ENCODE measurements at places on chromosomes 16 and 17.

DNA sequence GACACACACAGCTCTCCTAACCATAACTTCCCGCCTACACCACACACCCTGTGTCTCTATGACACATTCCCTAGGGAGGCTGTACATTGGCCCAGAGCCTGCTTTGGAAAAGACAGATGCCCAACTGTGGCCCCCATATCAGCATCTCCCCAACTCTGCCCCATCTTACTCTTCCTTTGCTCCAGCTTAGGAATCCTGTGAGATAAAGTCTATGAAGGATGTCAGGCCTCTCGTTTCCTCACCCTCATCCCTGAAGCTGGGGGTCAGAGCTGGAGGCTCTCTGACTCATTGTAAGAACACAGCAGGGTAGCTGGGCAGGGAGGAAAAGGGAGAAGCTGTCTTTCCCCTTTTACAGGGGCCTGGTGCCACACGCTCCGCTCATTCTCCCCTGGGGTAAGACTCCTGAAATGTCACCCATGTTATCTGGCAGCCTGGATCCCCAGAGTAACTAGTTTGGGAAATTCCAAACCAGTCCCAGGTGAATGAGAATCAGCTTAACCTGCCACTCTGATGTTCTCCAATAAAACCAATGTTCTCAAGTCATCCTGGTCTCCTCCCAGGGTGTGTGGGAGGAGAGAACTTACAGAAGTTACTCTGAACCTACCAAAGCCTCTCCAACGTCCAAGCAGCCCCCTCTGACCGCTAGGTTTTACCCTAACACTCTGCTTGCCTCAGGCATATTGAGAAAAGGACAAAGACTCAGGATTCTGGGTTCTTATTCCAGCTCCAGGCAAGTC lies 2.8 kb downstream of the RAPGEFL1 start:
- DNase-seq, result no peak

DNA sequence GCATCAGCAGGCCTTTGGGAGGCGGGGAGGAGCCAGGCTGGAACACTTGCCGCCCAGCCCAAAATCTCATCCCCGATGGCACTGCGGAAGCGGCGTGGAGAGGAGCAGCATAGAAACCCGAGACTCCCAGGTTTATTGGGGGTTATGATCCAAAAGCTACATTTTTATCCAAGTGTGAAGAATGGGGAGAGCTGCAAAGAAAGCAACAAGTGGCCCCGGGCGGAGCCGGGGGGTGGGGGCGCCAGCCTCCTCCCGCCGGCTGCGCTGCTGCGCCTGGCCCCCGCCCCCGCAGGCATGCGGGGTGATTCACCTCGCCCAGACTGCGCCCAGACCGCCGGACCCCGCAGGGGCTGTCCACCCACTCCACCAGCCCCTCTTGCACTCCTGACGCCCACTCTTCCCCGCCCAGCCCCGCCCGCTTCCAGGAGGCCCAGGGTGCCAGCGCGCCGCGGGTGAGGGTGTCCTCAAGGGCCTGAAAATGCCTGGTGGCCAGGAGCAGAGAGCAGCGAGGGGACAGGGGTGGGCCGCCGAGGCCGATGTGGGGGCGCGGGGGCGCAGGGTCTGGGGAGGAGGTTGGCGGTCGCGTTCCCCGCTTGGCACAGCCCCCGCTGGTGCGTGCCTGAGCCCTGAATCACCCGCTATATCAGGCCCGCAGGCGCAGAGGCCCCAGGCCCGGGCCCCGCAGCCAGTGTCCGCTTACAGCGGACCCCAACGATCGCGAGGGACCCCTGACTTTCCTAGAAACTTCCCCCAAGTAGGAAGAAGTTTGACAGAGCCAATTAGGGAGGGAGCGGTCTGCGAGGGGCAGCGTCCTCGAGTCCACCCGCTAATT lies 1.3 kb downstream of the CAVIN1 start:
- DNase-seq, result no peak

DNA sequence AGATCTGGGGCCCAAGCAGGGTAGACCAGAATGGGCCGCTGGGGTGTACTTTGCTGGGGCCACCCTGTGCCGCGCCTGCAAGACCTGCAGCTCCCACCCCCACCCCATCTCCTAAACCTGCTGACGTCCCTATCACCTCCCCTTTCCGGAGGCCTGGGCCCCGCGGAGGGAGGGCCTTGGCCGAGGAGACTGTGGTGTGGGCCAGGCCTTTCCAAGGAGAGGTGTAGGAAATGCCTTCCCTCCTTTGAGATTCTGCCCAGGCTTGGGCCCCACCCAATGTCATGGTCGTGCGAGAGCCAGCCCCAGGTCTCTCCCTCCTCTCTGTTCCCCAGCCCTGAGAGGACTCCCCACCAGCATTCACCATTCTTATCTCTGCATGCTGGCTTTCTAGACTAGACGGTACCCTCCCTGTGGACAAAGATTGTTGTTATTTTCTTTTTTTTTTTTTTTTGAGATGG lies 3.9 kb upstream of the WFIKKN2 start:
- DNase-seq, result no peak

- DNase-seq, result no peak
These were observed 42.5 kb downstream of the ERN1 start for GRCh38 chr17:64087252-64088005.

DNA sequence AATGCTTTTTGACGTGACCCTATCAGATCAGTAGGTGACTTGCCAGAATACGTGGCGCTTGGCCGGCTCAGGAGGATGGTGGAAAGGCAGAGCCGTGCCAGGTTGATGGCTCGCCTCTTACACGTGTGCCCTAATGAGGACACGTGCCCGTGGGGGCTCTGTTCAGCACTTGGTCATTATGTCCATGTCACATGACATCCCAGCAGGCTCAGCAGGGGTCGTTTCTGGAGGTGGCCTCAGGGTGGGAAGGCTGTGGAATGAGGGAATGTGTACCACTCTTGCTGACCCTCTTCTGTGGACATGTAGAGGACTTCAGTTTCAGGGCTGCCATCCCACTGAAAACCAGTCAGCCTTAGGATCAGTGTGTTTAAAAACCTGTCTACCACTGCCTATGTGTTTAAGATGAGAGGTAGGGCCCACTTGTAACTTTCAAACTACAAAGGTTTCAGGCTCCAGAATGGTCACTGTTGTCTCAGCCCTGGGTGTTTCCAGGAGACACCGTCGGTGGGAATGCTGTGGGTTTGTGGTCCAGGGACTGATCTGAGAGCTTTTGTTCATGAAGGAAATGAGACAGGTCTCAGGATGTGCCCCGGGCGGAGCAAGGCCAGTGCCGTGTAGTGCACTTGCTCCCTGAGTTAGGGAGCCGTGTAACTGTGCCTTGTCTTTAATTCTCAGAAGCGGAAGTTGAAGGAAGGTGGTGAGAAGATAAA lies 12.1 kb downstream of the UBN1 start:
- DNase-seq, result no peak

- DNase-seq, result no peak
These were observed 27.2 kb downstream of the CDR2 start for GRCh38 chr16:22347100-22347820.

- no peak for DNase-seq
These were observed 224.9 kb downstream of the HS3ST3B1 start for GRCh38 chr17:14525551-14526455.

DNA sequence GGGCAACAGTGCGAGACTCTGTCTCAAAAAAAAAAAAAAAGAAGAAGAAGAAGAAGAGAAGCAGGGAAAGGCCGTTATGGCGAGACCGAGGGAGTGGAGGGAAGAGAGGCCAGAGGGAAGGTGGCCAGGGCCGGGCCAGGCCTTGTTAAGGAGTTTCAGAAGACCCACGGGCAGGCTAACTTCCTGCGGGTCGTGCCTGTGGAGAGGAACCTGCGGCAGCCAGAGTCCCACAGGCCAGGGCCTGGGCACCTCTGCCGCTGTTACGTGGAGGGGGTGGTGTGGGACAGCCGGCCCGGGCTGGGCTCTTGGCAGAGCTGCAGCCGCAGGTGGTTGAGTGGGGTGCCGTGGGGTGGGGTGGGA lies 5.4 kb downstream of the WDR81 start:
- DNase-seq, result no peak

DNA sequence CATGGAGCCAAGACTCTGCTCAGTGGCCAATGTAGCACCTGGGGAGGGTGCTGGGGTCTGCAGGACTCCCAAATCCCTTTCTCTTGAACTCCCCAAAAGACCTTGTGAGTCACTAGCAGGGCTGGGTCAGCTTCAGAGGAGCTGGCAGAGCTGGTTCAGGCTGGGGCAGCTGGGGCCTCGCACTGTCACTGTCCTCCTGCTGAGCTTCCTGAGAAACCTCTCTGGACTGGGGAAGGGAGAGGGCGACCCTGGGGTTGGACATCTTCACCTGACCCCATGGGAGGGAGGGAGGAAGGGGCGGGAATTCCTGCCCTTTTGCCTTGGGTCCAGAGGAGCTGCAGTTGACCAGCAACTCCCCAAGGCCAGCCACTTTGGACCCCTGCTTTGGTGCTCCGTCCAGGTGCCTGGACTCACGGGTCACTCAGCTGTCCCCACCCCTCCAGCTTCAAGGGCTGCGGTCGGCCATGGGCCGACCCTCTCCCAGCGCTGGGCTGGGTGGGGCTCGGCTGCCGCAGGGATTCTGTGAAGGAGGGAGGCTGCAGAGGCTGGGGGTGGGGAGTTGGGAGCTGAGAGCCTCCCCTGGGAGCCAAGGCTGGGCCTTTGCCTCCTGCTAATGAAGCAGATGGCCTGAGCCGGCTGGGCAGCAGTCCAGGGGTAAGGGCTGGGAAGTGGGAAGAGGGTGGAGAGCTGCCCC lies 9.2 kb downstream of the FMNL1 start:
- DNase-seq, result no peak

- DNase-seq, result no peak
These were observed 10.4 kb downstream of the GALK1 start for GRCh38 chr17:75754378-75755204.

- no peak for DNase-seq
These were observed 1.9 kb upstream of the TLE7 start for GRCh38 chr16:71443714-71444113.

DNA sequence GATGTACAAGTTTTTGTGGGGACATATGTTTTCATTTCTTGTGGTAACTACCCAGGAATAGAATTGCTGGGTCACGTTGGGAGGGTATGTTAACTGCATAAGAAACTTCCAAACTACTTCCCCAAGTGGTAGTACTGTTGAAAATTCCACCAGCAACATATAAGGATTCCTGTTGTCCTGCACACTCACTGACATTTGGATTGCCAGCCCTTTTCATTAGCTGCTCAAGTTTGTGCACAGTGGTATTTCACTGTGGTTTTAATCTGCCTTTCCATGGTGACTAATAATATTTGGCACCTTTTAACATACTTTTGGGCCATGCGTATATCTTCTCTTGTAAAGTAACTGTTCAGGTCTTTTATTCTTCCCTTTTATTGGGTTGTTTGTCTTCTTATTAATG lies 103.3 kb downstream of the GNAO1 start:
- no peak for DNase-seq

GRCh38 chr17:74883241-74883745 lies 10.1 kb downstream of the FADS6 start:
- no peak for DNase-seq

DNA sequence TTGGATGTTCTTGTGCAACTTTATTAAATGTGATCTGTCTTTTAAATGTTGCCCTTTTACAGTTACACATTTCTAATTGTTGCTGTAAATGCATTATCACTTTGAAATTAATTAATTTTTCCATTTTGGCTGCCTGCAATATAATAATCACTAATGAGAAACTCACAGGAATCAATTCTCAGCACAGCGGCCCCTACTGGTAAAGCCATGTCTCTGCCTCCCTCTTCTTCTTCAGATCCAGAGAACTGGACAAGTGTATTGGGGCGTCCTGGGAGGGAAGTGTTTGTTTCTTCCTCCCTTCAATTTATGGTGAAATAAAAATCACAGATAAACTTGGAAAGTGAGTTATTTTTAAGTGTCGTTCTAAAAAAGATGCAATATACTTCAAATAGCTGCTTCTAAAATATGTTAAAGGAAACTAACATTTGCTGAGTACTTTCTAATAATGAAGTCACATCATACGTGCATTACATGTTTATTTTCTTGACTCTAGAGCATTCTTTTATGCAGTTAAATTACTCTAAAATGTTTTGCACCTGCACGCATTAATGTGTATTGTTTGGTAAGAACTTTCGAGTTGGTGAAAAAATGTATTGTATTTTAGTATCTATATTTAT lies 338.0 kb downstream of the WWOX start:
- no peak for DNase-seq

DNA sequence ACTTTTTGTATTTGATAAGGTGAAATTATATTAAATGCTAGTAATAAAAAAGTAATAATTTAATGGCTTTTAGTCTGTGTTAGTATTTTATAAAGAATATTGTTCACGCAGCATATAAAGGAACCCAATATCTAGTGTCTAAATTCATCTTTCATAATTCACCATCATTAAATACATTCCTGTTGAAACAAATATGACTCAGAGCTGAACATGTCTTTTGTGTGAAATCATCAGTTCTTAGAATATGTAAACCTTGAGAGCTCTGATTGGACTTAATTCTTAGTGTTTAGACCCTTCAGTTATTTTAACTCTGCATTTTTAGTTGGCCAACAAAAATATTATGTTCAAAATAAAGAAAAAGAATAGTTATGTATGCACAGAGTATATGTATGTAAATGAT lies 71.8 kb downstream of the ABHD15 start:
- DNase-seq, result no peak

GRCh38 chr16:19437280-19437679 lies 19.6 kb downstream of the TMC5 start:
- DNase-seq, result no peak

DNA sequence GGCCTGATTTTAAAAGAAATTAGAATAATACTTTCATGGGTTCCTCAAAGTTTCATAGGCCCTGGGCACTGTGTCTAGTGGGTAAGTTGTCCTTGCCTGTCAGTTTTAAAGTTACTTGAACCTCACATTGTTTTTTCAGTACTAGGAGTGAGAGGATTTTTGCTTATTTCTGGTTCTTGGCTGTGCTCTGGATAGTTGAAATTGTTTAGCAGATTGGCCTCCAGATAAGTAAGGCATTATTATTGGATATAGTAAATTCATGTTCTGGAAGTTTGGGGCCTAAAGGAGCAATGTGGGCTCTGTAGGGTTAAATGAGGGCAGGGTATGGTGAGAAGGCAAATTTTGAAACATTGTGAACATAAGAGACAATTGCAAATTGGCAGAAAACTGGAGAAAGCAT lies 78.5 kb downstream of the WNT3 start:
- DNase-seq, result no peak

- no peak for DNase-seq
These were observed 51.6 kb downstream of the ACTG1 start for GRCh38 chr17:81460856-81461460.

DNA sequence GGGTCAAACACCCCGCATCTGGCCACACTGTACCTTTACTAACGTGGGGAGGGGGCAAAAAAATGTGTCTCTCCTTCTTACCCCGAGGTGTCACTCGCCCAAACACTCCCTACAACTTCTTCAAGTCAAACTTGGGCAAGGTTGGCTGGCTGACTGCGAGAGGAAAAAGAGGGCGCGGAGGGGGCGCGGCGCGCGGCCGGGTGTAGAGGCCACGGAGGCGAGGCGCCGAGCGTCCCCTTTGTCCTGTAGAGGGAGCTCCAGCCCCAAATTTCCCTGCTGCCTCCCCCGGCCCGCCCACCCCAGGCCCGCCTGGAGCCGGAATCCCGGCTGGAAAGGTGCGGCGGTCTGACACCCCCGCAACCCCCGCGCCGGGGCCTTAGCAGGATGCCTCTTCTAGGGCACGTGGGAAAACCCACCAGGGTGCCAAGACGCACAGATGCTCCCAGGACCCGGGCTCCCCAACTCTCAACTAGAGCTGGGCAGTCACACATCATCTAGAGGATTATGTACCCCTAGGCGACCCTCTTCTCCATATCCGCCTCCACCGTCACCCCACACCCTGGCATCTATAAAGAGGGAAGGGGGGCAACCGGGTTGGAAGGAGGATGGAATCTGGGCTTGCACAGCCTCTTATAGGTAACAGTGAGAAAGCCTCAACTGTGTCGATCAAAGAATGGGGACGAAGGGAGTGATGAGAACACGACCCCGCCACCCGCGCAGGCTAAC lies 4.2 kb downstream of the IRX3 start:
- no peak for DNase-seq

- no peak for DNase-seq
These were observed 46.3 kb downstream of the CYB5D2 start for GRCh38 chr17:4189280-4189679.
